Cerebellum (tissue), 4 donors: ENCODE measurements at places on chromosomes 1 and 21. TPM values are rescaled to one million over a fixed set of nuclear protein-coding genes. Genes with fewer than 3 reads are reported as not detected.

ALX3 gene
- total RNA-seq: not detected

GRCh38 chr1:21779613-21780521 is 3.1 kb downstream of the USP48 start:
- no peak for DNase-seq

GRCh38 chr1:62356257-62356835 is 37.1 kb upstream of the KANK4 start:
- no peak for DNase-seq

GRCh38 chr1:40592107-40592803 is 60.8 kb downstream of the ZNF684 start:
- DNase-seq: peak; percentile 19

DNA sequence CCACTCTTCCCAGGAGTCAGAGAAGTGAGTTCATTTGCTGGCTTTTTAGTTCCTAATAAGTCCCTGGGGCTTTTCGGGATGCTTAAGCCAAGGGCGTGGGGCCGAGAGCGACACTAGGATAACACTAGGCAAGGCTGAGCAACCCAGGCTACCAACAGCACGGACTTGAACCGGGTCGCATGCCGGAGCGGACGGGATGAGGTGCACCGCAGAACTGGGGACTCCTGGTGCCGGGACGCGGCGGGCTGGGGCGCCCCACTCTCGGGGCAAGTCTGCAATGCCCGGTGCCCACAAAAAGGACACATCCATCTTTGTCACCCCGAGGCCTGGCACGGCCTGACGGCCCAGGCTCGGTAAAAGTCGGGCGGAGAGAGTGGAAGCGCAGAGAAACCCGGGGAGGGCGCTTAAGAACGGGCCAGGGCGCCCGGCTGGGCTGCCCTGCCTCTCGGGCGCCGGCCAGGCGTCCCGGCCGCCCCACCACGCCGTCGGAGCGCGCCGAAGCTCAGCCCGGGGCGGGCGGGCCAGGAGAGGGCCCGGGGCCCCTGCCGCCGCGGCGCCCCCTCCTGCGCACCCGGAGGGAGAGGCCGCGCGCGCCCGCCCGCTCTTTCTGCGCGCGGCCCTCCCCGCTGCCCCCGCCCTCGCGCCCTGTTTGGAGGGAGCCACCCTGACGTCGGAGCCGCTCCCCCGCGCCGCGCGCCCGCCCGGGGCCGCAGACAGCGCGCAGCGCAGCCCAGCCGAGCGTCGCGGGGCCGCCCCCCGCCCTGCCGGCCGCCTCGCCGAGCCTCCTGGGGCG is at the start of gene NBL1:
NBL1 (plus strand) TSS at position 710 of the 793 bp plus-strand sequence. CDS start 10,720 bp downstream, outside the sequence.
- peak; percentile 76 for DNase-seq

CCDC27 gene
- total RNA-seq: not detected

DNA sequence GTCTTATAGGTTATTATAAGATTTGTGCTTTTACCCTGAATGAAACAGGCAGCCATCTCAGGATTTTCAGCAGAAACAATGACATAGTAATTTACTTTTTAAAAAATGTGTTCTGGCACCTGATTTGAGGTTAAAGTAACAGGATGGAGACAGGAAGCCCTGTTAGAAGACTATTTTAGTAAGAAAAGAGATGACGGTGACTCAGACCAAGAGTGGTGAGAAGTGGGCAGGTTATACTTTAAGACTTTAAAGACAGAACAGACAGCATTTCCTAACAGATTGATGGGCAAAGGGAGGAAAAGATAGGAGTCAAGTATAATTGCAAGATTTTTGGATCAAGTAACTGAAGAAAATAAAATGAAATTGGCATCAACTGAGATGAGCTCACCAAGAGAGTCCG is 436.8 kb upstream of the NR5A2 start:
- DNase-seq: no peak

DNA sequence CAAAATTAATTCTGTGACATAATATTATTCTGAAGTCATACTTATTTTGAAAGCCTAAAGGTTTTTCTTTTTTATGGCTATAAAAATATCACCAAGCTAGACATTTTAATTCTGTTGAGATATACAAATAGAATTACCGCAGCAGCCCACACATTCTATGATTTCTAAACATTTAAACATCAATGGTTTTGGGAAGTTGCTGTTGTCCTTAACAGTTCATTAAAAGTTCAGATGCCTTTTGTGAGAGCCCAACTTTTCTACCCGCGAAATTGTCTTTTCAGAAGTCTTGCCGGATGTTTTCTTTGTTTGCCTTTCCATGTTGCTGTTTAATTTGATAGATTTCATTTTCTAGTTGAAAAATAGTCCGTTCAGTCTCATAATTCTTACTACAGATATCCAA is 40.5 kb downstream of the CDC14A start:
- DNase-seq: no peak

CR1L gene
- total RNA-seq: 0.73 TPM

DNA sequence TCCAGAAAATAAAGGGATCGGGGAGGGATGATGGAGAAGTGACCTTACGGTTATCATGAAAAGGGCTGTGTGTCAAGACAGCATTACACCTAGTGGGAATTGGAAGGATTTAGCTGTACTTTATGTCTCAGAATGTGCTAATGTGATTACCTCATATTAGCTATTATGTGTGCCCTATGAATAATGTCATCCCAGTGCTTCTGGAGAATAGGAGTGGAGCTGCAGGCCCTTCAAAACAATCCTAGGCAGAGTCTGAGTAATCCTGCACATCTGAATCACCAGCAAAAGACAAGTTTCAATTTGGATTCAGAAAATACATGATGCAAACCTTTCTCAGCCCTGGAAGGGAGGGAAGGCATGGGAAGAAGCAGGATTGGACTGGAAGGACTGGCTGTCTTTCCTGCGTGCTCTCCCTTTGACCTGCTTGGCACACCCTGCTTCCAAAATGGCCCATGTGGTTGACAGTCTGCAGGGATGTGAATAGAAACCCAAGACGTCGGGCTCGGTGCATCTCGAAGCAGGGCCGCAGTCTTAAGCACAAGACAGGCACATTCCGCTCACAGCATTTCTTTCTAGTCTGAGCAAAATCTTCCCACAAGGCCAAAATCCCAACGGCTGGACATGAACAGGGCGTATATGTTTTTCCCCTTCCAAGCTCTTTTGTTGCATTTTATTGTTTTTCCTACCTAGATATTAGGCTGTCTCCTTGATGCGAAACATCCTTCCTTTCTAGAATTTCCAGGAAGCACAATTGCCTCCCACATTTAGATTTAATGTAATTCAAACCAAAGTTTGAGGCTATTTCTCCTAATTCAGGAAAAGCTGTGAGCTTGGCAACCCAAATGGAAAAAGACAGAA is 54.3 kb upstream of the TARBP1 start:
- DNase-seq: no peak

DNA sequence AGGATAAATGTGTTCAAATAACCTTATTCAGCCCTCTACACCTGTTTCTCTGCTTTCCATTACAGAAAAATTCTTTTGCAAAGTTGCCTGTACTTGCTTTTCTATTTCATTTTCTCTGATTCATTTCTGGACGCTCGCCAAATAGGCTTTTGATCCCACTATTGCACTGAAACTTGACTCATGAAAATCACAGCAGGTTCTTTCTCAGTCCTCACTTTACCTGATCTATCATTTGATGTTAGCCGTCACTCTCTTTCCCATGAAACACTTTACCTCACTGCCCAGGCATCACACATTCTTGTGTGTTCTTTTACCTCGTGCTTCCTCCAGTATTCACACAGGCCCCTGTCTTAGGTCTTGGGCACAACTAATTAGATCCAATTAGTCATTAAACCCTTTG is 26.2 kb downstream of the HSPA13 start:
- no peak for DNase-seq

GRCh38 chr1:44243782-44244495 is 30.7 kb downstream of the DMAP1 start:
- DNase-seq: no peak

LRRC71 gene
- 0.64 TPM for total RNA-seq

SYDE2 gene
- total RNA-seq: 2.1 TPM

GRCh38 chr1:48875552-48876329 is 99.0 kb upstream of the BEND5 start:
- no peak for DNase-seq

AUNIP gene
- 1.9 TPM for total RNA-seq

EDARADD gene
- total RNA-seq: 1.3 TPM

GRCh38 chr1:119898981-119899720 is 2.8 kb upstream of the ADAM30 start:
- DNase-seq: no peak

C1orf56 gene
- total RNA-seq: 2.9 TPM

PGLYRP4 gene
- total RNA-seq: not detected

DNA sequence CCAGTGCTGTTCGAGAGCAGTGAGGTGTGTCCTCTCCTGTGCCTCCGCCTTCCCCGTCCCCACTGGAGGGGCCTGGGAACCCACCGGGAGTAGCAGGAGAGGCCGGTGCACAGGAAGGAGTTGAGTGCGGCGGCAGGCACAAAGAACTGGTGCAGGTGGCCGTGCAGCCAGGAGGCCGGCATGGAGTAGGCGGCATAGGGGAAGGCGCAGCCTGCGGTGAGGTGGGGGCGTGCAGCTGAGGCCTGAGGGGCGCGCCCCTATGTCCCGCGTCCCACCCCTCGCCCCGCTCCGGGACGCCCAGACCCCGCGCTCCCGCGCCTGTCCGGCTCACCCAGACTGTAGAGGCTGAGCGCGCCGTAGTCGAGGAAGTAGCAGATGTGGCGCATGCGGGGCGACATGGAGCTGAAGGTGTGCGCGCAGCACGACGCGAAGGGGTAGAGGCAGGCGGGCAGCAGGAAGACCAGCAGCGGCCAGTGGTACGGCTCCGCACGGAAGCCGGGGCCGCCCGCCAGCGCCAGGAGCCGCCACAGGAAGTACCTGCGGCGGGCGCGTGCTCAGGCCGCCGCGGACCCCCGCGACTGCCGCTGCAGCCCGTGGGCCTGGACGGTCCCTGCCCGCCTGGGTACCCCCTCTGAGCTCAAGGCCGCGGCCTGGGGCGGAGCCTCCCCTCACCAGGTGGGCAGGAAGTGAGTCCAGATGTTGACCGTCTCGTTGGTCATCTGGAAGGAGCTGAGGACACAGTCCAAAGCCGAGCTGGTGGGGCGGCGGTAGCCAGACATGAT is 2.2 kb downstream of the PAQR6 start:
- DNase-seq: no peak

HES3 gene
- total RNA-seq: not detected
